ENCODE measurements at places on chromosomes 4 and X.
A peak's percentile ranks its signal among the peaks of the same experiment; 100 is the strongest.

GRCh38 chrX:33207056-33207455, 4.3 kb downstream of the DMD start:
- no peak for DNase-seq

- no peak for DNase-seq
Measured at GRCh38 chr4:74638689-74639088, 155.6 kb downstream of the BTC start.

- DNase-seq = no peak
Measured at GRCh38 chr4:138204507-138204906, 37.6 kb downstream of the SLC7A11 start.

GRCh38 chrX:150049647-150050046, 111.4 kb upstream of the EOLA2 start:
- DNase-seq = no peak

DNA sequence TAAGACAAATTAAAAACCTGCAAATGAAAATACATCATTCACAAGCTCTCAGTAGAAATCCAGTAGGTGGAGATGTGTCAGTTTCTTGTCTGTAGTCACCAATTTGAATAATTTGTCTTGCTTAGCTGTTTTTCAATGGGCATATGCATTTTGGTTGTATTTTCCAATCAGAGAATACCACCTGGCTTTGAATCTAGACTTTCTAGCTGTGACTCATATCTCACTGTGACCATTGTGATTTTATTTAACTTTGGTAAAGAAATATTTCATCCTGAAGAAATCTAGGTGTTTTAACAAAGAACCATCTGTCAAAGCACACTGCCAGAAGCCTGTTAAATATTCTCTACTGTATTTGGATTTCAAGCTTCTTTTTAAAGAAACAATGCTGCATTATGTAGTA, 1650.6 kb upstream of the IGFBP7 start:
- DNase-seq = no peak

DNA sequence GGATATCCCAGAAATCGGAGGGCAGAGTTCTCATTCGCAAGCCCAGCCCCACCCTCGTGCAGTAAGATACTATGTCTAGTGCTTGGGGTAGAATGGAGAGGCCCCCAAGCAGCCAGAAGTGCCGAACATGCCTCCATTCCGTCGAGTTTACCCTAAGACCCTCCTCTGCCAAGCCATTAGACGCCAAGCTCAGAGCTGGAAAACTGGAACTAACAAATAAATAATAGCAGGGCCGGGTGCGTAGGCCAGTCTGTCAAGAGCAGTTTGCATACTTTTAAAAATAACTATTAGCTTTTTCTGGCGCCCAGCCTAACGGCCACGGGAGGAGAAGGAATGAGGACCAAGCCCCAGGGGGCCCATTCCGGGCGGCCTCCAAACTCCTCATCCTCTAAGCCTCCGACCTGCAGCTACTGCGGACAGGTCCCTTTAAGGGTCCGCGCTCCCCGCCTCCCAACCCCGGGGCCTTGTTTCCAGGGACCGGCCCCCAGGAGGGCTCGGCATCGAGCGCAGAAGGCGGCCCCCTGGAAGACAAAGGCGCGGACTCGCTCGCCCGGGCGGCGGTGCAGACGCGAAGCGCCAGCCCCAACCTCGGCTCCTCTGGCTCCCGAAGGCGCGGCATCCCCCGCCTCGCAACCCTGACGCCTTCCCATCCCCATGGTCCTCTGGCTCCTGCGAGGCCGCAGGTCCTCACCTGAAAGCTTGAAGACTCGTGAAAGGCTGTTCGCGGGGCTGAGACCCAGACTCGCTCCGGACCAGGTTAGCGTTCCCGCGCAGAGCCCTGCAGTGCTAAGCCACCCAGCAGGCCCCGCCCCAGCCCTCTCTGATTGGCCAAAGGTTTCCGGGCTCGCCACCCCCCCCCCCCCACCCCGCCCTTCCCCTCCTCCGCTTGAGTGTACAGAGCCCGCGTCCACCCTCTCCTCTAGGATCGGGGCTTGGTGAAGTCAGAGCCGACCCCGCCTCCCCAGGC, at the start of gene TMSB15A:
TSS of gene TMSB15A (minus strand) at position 765 of the 967 bp plus-strand sequence.
- DNase-seq = peak; percentile 79

GRCh38 chr4:4388311-4388790, 1.4 kb downstream of the NSG1 start:
- no peak for DNase-seq

DNA sequence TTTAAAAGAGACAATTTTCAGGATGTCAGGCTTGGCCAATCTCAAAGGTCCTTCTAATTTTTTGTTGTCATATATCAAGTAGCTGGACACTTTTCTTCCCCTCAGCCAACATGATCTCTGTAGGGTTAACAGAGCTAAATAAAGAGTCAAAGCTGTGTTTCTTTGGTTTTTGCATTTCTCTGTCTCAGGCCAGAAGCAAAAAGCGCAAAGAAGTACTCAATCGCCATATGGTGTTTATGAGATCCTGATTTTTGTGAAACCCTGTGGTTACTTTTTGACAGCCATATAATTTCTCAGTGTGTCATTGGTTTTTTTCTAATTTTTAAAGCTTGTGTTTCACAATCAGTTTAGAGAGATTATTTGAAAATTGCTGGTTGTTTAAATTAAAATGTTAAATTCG, 111.9 kb downstream of the MAPK10 start:
- DNase-seq = no peak

DNA sequence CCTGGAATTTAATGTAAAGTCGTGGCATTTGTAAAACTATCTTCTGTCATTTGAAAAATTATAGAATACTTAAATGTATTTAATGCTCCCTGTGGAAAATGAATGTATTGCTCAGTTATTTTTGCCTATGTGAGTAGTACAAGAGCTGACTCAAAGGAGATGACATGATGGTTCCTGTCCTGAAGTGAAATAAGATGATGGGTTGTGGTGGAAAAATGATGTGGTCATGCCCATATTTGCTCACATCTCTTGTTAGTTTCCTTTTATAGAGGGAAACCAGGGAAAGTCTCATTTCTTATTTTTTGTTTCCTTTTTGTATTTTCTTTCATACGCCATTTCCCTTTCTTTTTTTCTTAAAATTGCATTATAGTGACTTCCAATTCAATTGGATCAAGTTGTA, 23.7 kb downstream of the PLS3 start:
- DNase-seq = no peak

DNA sequence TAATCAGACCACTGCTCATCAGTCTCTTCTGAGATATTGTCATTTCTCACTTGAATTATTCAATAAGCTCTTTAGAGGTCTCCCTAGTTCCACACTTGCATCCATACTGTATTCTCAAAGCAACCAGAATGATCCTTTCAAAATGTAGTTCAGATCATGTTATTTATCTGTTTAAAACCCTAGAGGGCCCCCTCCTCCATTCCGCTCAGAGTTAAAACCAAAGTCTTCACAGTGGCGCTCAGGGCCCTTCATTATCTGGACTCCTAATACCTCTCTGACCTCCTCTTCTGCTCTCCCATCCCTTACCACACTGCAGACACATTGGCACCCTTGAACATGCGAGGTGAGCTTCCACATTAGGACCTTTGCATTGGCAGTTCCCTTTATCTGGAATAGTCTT, 32.7 kb upstream of the HPGDS start:
- DNase-seq = no peak

- DNase-seq = peak; percentile 61
Measured at GRCh38 chr4:99655308-99656081, 2.1 kb downstream of the C4orf54 start.

DNA sequence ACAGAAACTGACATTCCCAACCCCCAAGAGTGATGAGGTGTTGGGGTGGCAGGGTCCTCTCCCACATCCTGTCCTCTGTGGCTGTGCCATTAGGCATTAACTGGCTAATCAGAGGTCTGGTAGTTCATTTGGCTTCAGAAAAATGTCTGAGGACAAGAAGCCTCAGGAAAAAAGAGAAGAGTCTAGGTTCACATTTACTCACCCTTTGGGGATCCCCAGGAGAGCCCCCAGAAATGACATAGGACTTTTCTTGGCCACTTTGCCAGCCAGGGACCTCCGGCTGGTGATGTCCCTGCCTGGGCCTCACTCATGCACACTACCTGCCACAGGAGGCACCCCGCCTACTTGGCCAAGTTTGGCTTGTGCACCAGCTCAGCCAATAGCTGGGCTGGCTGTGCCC, 173.0 kb downstream of the RBM46 start:
- no peak for DNase-seq

DNA sequence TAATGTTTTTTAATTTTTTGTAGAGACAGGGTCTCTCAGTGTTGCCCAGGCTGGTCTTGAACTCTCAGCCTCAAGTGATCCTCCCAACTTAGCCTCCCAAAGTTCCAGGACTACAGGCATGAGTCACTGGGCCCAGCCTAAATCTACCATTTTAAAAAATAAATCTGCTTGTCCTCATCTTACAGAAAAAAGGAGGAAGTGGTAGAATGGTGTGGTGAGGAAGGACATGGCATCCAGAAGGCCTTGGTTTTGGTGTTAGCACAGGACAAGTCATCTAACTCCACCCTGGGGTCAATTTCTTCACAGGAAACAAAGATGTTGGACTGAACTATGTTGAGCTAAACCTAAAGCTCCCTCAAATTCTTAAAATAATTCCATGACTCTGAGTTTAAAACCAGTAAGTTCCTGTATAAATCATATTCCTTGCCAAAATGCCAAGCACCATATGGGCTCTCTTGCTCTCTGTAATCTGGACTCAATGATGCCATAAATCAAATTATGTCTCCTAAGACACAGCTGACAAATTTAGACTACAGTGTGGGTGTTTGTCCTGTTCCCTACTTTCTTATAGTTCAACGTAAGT, 253.9 kb upstream of the NOCT start:
- no peak for DNase-seq

- no peak for DNase-seq
Measured at GRCh38 chr4:35506161-35506560, 738.2 kb downstream of the ARAP2 start.

Data from NCI-H1092 (cell line).